Ovary (tissue), 10 donors: ENCODE measurements at places on chromosomes 2 and 18. TPM values are rescaled to one million over a fixed set of nuclear protein-coding genes. Genes with fewer than 3 reads are reported as not detected.
A peak's percentile ranks its signal among the peaks of the same experiment; 100 is the strongest.

Gene CDK5R2
- total RNA-seq: not detected

Gene AGXT
- total RNA-seq: not detected

Gene RGPD4
- not detected for total RNA-seq

Gene DSC2
- total RNA-seq: 0.96 TPM

Gene COL6A3
- total RNA-seq: 378 TPM

Gene LIMS3
- total RNA-seq: 6.6 TPM

Gene CYB5A
- total RNA-seq: 265 TPM

Gene ACADL
- 9.4 TPM for total RNA-seq

DNA sequence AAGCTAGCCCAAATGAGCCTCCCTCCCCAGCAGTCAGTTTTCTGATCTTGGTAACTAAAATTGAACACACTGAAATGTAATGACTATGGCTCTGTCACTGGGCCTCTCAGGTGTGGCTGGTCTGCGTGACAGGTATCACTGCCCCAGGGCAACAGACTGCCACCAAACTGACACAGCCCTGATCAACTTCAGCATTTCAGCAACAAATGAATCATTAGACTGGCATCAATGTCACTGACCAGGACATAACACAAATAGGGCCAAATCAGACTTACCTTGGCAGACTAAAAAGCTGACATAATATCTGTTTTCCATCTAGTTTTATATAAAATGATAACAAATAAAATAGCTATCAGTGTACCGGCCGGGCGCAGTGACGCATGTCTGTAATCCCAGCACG is 290.8 kb upstream of the CHAC2 start:
- no peaks in the 10 kb centered on the region for H3K4me1 ChIP-seq
- no peak overlapping the region for H3K27ac ChIP-seq
- DNase-seq: no peak
- H3K27me3 ChIP-seq: no peaks in the 10 kb centered on the region
- no peak overlapping the region for H3K4me3 ChIP-seq

DNA sequence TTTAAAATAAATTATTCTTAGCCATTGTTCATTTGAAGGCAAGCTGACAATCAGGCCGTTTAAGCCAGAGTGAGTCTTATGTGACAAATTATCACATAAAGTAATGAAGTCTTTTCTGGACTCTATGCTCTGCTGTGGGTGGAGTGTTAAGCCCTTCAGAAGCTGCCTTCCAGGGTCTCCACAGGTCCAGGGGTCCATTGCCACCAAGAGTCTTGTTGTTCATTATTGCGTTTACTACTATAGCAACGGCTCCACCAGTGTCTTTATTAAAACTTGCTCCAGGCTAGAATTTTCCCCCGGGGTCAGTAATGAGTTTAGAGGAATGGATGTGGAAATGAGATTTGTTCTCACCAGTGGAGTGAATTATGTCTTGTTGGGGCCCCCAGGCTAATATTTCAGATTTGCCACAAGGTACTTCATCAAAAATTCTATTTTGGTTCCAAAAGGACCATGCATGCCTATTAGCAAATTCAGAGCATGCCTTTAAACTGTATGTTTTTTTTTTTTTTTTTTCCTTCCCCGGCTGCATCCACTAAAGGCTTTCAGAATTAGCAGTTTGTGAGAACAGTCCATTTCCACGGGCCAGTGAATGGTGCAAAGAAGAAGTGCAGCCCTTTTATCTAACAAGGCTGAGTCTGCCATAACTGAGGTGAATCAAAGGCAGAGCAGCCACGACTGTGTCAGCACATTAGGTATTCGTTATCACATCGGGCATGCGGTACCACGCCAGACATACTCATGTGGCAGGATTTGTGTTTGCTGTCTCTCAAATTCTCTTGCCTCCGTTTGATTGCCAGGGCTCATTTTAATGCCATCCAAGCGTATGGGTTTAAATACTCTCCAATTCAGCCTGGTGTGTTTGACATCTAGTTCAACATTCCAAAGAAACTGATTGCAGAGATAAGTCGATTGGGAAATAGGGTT is 26.2 kb upstream of the LRRTM1 start:
- no peaks in the 10 kb centered on the region for H3K27me3 ChIP-seq
- no peak overlapping the region for H3K4me3 ChIP-seq
- H3K36me3 ChIP-seq: no peaks in the 10 kb centered on the region
- DNase-seq: no peak

- H3K36me3 ChIP-seq: no peaks in the 10 kb centered on the region
- no peak overlapping the region for H3K27ac ChIP-seq
- no peak for DNase-seq
- H3K4me1 ChIP-seq: no peaks in the 10 kb centered on the region
- no peaks in the 10 kb centered on the region for H3K27me3 ChIP-seq
Measured at GRCh38 chr2:238515377-238515776, 88.7 kb downstream of the ASB1 start.

DNA sequence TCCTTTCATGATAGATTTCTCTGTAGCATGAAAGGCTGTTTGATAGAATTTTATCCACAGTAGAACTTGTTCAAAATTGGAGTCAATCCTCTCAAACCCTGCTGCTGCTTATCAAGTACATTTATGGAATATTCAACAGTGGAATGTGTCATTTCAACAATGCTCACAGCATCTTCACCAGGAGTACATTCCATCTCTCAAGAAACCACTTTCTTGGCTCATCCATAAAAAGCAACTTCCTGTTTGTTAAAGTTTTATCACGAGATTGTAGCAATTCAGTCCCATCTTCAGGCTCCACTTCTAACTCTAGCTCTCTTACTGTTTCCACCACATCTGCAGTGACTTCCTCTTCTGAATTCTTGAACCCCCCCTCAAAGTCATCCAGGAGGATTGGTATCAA is 29.4 kb downstream of the PDCL3 start:
- H3K36me3 ChIP-seq: no peaks in the 10 kb centered on the region
- H3K4me3 ChIP-seq: no peak overlapping the region
- no peaks in the 10 kb centered on the region for H3K27me3 ChIP-seq
- DNase-seq: no peak
- no peaks in the 10 kb centered on the region for H3K4me1 ChIP-seq
- no peak overlapping the region for H3K27ac ChIP-seq

DNA sequence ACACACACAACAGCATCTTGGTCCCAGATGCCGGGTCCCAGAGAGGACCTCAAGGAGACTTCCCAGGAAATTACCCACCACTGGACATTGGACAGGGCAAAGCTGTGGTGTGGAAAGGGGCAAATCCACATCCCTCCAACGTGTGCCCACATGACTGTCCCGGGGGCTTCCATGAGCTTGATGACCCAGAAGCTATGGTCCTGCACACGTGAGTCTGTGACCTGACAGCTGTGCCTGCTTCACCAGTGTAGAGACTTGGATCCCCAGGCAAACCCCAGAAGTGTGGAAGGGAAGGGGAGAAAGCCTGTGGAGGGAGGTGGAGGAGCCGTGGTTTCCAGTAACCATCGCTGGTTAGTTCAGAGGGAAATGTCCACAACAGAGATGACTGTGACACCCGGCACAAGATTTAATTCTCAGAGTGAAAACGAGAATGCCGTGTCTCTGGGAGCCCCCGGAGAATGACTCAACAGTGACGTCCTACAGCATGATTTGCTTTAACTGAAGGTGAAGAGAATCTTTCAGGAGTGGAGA is 19.1 kb upstream of the GPR55 start:
- no peak overlapping the region for H3K4me3 ChIP-seq
- no peaks in the 10 kb centered on the region for H3K27me3 ChIP-seq
- H3K27ac ChIP-seq: no peak overlapping the region
- DNase-seq: no peak
- no peaks in the 10 kb centered on the region for H3K4me1 ChIP-seq

GRCh38 chr18:32629292-32629691 is 143.5 kb downstream of the KLHL14 start:
- DNase-seq: no peak
- H3K36me3 ChIP-seq: no peaks in the 10 kb centered on the region
- H3K27ac ChIP-seq: no peak overlapping the region
- H3K4me1 ChIP-seq: no peaks in the 10 kb centered on the region
- H3K4me3 ChIP-seq: no peak overlapping the region
- H3K27me3 ChIP-seq: no peaks in the 10 kb centered on the region

- no peaks in the 10 kb centered on the region for H3K4me1 ChIP-seq
- H3K27me3 ChIP-seq: no peaks in the 10 kb centered on the region
- H3K36me3 ChIP-seq: no peaks in the 10 kb centered on the region
- no peak for DNase-seq
- H3K27ac ChIP-seq: no peak overlapping the region
Measured at GRCh38 chr2:10063566-10063965, 16.6 kb downstream of the CYS1 start.

GRCh38 chr2:3597567-3597966 is 2.7 kb downstream of the COLEC11 start:
- H3K36me3 ChIP-seq: no peaks in the 10 kb centered on the region
- peak; percentile 12 for DNase-seq
- H3K4me1 ChIP-seq: peaks cover 16% of the 10 kb centered on the region

GRCh38 chr2:13597176-13597575 is 880.4 kb downstream of the TRIB2 start:
- DNase-seq: no peak
- no peaks in the 10 kb centered on the region for H3K4me1 ChIP-seq
- H3K27ac ChIP-seq: no peak overlapping the region
- no peaks in the 10 kb centered on the region for H3K36me3 ChIP-seq
- H3K27me3 ChIP-seq: no peaks in the 10 kb centered on the region

GRCh38 chr18:12023375-12023774 is 42.1 kb downstream of the IMPA2 start:
- no peaks in the 10 kb centered on the region for H3K36me3 ChIP-seq
- DNase-seq: no peak
- no peaks in the 10 kb centered on the region for H3K27me3 ChIP-seq
